ENCODE measurements at places on chromosomes 3 and 15.

GRCh38 chr3:70853161-70853944, 540.9 kb upstream of the MDFIC2 start:
- DNase-seq = no peak

- DNase-seq = no peak
These were observed 92.1 kb upstream of the CHD2 start for GRCh38 chr15:92807971-92808571.

- DNase-seq = no peak
These were observed 11.2 kb downstream of the IGDCC4 start for GRCh38 chr15:65411465-65412071.

- no peak for DNase-seq
These were observed 10.3 kb upstream of the ARGFX start for GRCh38 chr3:121557426-121557934.

DNA sequence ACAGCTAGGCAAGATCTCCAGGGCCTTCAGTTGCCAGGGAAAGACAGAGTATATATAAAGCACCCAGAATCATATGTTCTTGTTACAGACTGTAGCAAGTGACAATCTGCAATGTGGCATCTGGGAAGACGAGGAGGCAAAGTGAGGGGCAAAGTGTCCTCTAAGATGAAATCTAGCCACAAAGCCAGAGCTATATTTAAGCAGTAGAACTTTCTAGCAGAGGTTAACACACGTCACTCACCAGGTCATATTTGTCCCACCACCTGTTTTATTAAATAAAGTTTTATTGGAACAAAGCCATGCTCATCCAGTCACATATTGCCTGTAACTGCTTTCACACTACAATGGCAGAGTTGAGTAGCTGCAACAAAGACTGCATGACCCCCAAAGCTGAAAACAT, 51.5 kb downstream of the PDZRN3 start:
- DNase-seq = no peak

GRCh38 chr15:56038015-56038414, 44.6 kb upstream of the NEDD4 start:
- no peak for DNase-seq

GRCh38 chr15:87736401-87736800, 520.1 kb downstream of the NTRK3 start:
- DNase-seq = no peak

GRCh38 chr3:134083626-134084241, 54.0 kb upstream of the SLCO2A1 start:
- no peak for DNase-seq

All from T1000 (cell line).